ENCODE measurements at places on chromosomes 3 and 15.

DNA sequence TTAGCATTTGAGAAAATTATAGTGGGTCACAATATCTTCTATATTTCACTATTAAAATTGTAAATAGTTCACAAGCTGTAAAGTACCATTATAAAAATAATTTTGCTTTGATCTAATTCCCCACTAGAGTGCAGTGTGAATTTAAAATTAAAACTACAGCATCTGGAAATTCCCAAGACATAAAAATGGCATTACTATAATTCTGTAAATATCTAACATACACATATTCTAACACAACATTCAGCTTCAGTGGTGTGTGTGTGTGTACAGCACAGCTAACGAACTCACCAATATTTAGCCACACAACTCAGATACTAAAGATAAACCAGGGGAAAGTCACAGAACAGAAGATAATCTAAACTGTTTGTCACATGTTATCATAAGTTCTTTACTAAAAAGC is 424.9 kb upstream of the ZNF385D start:
- no peak for DNase-seq

- no peak for DNase-seq
Measured at GRCh38 chr15:69088300-69088965, 72.0 kb upstream of the GLCE start.

GRCh38 chr15:101029971-101030661 is 111.0 kb downstream of the LRRK1 start:
- DNase-seq = peak; percentile 46

DNA sequence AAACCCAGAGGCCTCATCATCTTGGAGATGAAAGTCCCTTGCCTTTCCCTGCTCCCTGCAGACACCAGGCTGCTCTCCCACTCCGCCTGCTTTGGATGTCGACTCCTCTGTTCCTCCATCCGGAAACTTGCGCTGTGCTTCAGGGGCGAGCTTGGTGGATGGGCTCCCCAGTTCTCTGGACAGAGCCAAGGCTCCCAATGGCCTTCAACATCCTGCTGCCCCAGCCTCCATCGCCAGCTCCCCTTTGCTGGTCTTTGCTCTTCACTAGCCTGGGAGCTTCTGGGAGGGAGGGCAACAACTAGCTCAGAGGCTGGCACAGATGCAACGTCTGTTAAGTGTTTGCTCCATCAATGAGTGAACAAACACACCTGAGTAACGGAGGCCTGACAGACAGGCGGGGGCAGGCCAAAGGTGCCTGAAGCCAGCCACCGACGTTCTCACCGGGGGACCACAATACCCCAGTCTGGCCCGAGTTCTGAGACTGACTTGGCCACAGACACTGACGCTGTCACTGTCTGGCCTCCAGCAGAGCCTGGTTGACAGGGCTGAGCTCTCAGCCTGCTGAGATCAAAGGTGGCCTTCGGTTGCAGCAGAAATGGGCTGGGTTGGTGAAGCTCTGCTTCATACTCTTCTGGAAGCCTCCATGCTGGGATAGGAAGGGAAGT is 39.0 kb downstream of the RGMA start:
- no peak for DNase-seq

- no peak for DNase-seq
Measured at GRCh38 chr3:81965696-81966095, 204.3 kb upstream of the GBE1 start.
